ENCODE measurements at places on chromosomes 7 and 10. TPM values are rescaled to one million over a fixed set of nuclear protein-coding genes. Genes with fewer than 3 reads are reported as not detected.

PON1 gene
- not detected for total RNA-seq

GPR146 gene
- total RNA-seq, result 5.1 TPM

CALY gene
- total RNA-seq, result not detected

EPDR1 gene
- total RNA-seq, result 99.3 TPM

CFAP58 gene
- 0.59 TPM for total RNA-seq

NPSR1 gene
- total RNA-seq, result not detected

BRAF gene
- 30.0 TPM for total RNA-seq

POLR2J gene
- total RNA-seq, result 27.9 TPM

GSTO2 gene
- 2.2 TPM for total RNA-seq

SLC18A3 gene
- total RNA-seq, result not detected

CCZ1B gene
- 50.4 TPM for total RNA-seq
